Uterus (tissue), 4 donors: ENCODE measurements at places on chromosomes 1 and 21. TPM values are rescaled to one million over a fixed set of nuclear protein-coding genes. Genes with fewer than 3 reads are reported as not detected.

- no peaks in the 10 kb centered on the region for H3K27me3 ChIP-seq
- peak overlapping the region; percentile 37 for H3K27ac ChIP-seq
- DNase-seq, result no peak
- no peaks in the 10 kb centered on the region for H3K36me3 ChIP-seq
These were observed 76.5 kb upstream of the MAP10 start for GRCh38 chr1:232728507-232729263.

The DIO1 gene
- total RNA-seq, result not detected

- H3K27me3 ChIP-seq, result no peaks in the 10 kb centered on the region
- DNase-seq, result no peak
- H3K36me3 ChIP-seq, result no peaks in the 10 kb centered on the region
These were observed 371 bp upstream of the ODF2L start for GRCh38 chr1:86396498-86396890.

The MEX3A gene
- total RNA-seq, result 0.29 TPM
